ENCODE measurements at places on chromosomes 6 and 20. TPM values are rescaled to one million over a fixed set of nuclear protein-coding genes. Genes with fewer than 3 reads are reported as not detected.

DNA sequence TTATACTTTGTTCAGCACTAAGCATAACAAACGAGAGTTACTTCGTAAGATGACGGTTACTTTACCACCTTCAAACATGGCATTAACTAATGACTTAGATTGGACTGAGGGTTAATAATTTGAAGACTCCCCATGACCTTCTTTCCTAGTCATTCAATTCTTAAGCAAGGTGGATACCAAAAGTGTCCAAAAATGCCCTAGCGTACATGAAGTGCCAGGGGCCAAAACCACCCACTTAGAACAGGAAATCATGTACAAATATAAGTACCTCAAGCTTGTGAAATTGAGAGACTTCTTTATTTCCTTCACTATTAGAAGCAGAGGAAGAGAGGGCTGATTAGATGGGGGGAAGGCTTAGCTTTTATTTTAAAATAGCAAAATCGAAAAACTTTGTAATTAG lies 166.4 kb downstream of the ATXN1 start:
- DNase-seq = no peak

DNA sequence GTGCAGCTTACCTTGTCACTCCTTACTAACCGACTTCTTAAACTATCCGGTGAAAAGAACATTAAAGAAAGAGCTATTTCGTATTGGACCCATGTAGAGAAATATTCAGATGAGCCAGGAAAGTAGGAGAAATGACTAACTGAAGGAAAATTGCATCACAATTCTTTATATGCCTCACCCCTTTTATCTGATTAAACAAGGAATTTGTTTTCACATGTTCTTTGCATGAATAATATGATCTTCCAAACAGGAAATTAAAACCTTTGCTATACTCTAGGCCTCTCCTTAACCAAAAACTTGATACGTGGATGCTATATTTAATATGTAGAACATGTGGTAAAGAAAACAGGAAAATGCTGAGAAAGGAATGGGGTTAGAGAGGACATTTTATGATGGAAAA lies 41.9 kb upstream of the LRRC1 start:
- DNase-seq = no peak

- no peak for DNase-seq
Observed at GRCh38 chr6:125596020-125596419, 153.4 kb upstream of the HEY2 start.

DNA sequence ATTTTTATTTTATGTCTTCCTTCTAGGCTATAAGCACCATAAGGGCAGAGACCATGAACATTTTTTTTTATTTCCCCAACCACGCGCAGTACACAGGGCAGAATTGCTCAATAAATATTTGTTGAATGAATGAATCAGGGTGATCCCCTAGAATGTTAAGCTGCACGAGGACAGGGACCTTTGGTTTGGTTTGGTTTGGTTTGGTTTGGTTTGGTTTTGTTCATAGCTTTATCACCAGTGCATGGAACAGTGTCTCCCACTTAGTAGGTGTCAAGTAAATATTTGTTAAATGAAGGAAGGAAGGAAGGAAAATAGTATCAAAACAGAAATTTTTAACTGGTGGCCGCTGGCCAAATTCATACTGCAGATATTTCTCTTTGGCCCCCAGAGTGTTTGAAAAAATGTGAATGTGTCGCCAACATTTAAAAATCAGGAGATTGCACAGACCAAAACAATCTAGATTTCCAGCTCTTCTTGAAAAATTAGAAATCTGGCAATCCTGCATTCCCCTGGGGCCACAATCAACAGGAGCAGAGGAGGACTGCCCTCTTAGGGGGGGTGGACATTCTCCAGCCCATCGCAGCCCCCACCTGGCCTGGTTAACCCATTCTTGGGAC lies 205.3 kb downstream of the EYA2 start:
- no peak for DNase-seq

The FNDC11 gene
- 6.1 TPM for total RNA-seq

GRCh38 chr20:62439218-62439617 lies 11.9 kb upstream of the RBBP8NL start:
- no peak for DNase-seq

- no peak for DNase-seq
Observed at GRCh38 chr6:17268114-17268513, 13.0 kb upstream of the RBM24 start.

- no peak for DNase-seq
Observed at GRCh38 chr6:29831776-29832175, 4.2 kb downstream of the HLA-G start.

DNA sequence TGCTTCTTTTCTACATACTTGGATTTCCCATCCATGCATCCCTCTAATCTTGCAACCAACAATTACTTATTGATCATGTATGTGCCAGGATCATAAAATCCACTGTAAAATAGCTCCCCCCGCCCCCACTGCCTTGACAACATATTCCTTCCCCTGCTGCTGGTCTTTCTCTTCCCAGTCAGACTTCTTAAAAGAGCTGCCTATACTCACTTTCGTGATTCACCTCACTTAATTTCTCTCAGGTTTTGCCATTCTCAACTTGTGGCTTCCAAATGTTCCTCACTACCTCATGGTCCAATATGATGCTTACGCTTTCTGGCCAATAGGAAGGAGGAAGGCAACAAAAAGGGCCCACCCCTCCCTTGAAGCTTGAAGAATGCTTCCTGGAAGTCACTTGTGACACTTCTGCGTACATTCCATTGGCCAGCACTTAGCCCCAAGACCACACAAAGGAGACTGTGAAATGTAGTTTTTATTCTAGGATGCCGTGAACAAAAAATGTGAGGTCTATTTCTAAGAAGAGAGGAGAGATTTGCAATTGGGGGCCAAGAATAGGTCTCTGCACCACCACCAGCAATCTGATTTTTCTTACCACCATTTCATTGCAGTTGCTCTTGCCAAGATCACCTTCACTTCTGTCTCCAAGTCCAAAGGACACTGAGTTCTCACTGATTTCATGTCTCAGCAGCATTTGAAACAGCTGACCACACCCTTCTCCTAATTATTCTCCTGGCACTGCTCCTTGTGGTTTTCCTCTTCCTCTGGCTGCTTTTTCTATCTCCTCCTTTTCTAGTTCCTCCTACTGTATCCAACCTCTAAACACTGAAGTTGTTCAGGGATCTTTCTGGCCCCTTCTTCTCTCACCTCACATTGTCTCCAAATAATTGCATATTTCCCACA lies 30.8 kb downstream of the CD164 start:
- DNase-seq = no peak

DNA sequence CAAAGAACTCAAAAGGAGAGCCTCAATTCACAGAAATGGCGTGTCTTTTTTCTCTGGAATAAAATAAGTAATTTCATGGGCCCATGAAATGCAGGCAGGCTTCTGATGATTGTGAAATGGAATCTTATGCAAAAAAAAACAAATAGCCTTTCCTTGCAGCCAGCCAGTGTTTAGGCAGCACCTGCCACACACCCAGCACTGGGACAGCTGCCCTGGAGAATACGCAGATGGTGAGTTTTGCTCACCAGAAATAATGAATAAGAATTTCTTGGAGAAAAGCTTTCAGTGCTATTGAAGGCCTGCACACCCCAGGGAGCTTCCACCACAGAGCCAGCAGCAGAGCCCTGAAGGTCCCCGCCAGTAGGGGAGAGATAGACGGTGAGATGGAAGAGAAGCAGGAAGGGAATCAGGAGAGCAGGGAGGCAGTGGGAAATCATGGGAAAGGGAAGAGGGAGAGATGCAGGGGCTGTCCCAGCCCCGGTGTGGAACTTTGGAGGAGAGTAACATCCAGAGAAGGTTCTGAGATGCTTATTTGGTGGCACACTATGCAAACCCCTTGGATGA lies 54.9 kb downstream of the PXDC1 start:
- no peak for DNase-seq

The PROKR2 gene
- 8.6 TPM for total RNA-seq

GRCh38 chr6:33622456-33623431 lies 1.6 kb downstream of the ITPR3 start:
- DNase-seq = no peak

The AIF1 gene
- total RNA-seq = 6.9 TPM

DNA sequence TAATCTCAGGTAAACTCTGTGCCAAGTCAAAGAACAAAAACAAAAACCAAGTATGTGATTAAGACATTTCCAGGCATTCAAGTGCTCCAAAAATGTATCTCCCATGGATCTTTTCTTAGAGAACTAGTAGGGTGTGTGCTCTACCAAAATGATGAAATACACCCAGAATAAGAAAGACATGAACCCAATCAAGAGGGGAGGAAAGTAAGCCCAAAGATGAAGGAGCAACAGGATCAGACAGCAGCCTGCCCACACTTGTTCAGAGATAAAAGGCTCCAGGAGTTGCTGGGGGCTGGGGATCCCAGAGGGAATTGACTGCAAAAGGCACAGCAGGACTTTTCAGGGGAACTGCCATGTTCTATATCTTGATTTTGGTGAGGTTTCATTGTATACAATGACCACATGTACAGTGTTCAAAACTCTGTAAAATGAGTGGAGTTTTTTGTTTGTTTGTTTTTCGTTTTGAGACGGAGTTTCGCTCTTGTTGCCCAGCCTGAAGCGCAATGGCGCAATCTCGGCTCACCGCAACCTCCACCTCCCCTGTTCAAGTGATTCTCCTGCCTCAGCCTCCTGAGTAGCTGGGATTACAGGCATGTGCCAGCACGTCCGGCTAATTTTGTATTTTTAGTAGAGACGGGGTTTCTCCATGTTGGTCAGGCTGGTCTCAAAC lies 24.4 kb downstream of the GCM1 start:
- no peak for DNase-seq

DNA sequence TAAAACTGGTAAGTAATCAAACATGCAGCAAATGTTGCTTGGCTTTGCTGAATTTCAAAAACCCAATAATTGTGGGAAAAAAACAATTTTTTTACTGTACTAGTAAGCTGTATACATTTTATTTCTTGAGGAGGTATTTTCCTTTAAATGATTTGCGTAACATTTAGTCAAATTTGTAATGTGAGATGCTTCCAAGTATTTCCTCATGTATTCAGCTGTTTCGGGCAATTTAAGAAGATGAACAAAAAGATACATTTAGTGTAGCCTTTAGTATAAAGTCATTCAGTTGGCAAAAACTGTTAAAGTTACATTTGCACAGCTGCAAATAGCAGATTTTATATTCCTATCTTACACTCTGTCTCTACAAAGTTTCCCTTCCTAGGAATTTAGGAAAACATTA lies 186.1 kb upstream of the SCGN start:
- no peak for DNase-seq

GRCh38 chr20:24304291-24304690 lies 165.1 kb upstream of the SYNDIG1 start:
- no peak for DNase-seq

All from frontal cortex (tissue), 4 donors.